T-cell (primary cell): ENCODE measurements at places on chromosomes 11 and 22. TPM values are rescaled to one million over a fixed set of nuclear protein-coding genes. Genes with fewer than 3 reads are reported as not detected.

- H3K27me3 ChIP-seq, result no peaks in the 10 kb centered on the region
- H3K4me3 ChIP-seq, result peak overlapping the region; percentile 70
- DNase-seq, result peak; percentile 27
- no peaks in the 10 kb centered on the region for H3K36me3 ChIP-seq
- H3K4me1 ChIP-seq, result peaks cover 8% of the 10 kb centered on the region
Observed at GRCh38 chr22:41447435-41448188, 1.0 kb upstream of the TOB2 start.

Gene OAF
- total RNA-seq, result 6.0 TPM

Gene FADS1
- total RNA-seq, result 8.8 TPM

DNA sequence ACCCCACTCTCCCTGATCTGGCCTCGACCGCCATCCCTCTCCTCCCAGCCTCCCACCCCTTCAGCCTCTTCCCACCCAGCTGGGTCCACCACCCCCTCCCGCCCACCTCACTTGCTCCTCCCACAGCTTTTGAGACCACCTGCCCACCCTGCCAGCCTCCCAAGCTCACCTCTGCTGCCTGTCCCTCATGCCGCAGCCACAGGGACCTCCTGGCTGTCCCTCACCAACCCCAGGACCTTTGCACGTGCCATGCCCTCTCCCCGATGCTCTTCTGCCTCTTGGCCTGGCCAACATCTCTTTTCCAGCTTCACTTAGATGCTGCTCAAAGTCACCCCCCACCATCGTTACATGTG lies 6.5 kb downstream of the PNPLA5 start:
- no peak overlapping the region for H3K27ac ChIP-seq
- DNase-seq, result no peak
- no peaks in the 10 kb centered on the region for H3K4me1 ChIP-seq

- H3K27me3 ChIP-seq, result no peaks in the 10 kb centered on the region
- H3K36me3 ChIP-seq, result no peaks in the 10 kb centered on the region
- H3K4me3 ChIP-seq, result no peak overlapping the region
- H3K27ac ChIP-seq, result no peak overlapping the region
Observed at GRCh38 chr11:72379384-72380131, 54.8 kb downstream of the CLPB start.

- no peaks in the 10 kb centered on the region for H3K4me1 ChIP-seq
- H3K36me3 ChIP-seq, result no peaks in the 10 kb centered on the region
- no peak overlapping the region for H3K4me3 ChIP-seq
- H3K27ac ChIP-seq, result no peak overlapping the region
- DNase-seq, result no peak
Observed at GRCh38 chr22:17580441-17581031, 17.2 kb downstream of the SLC25A18 start.

GRCh38 chr22:23014250-23014649 lies 56.1 kb upstream of the GNAZ start:
- DNase-seq, result no peak
- no peak overlapping the region for H3K27ac ChIP-seq
- H3K4me3 ChIP-seq, result no peak overlapping the region
- peaks cover 14% of the 10 kb centered on the region for H3K4me1 ChIP-seq

Gene RAB39A
- total RNA-seq, result not detected

GRCh38 chr11:10042699-10043098 lies 251.3 kb downstream of the SBF2 start:
- H3K27ac ChIP-seq, result no peak overlapping the region
- DNase-seq, result no peak
- no peaks in the 10 kb centered on the region for H3K36me3 ChIP-seq

Gene USP2
- total RNA-seq, result 0.13 TPM

GRCh38 chr11:101482556-101483124 lies 101.2 kb downstream of the TRPC6 start:
- H3K4me1 ChIP-seq, result no peaks in the 10 kb centered on the region
- no peak overlapping the region for H3K4me3 ChIP-seq
- no peak for DNase-seq
- no peaks in the 10 kb centered on the region for H3K36me3 ChIP-seq
- no peak overlapping the region for H3K27ac ChIP-seq
- no peaks in the 10 kb centered on the region for H3K27me3 ChIP-seq
